HepG2 (cell line): ENCODE measurements at places on chromosomes 12 and 14. TPM values are rescaled to one million over a fixed set of nuclear protein-coding genes. Genes with fewer than 3 reads are reported as not detected.

GRCh38 chr12:107448198-107448597 lies 237.4 kb upstream of the PWP1 start:
- H3K27ac ChIP-seq = no peak overlapping the region
- H3K4me1 ChIP-seq = no peaks in the 10 kb centered on the region
- no peak overlapping the region for H3K4me3 ChIP-seq
- DNase-seq = no peak

DNA sequence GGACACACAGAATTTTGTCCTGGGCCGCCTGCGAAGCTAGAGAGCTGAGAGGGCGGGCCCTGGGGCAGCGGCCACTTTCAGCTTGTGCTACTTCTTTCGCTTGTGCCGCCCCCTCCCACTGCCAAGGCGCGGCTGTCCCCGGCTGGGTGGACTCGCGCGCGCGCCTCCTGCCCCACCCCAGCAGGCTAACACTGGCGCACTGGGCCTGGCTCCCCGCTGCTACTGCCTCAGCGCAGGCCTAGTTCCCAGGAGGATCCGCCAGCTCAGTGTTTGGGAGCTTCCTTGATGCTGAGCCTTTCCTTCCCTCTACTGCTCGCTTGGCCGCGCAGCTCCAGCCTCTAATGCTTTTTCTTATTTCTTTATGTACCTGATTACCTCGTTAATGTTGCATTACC lies 27.4 kb upstream of the METAP2 start:
- no peaks in the 10 kb centered on the region for H3K36me3 ChIP-seq
- peaks cover 26% of the 10 kb centered on the region for H3K4me1 ChIP-seq
- H3K27ac ChIP-seq = no peak overlapping the region
- peak overlapping the region; percentile 61 for H3K4me3 ChIP-seq
- H3K27me3 ChIP-seq = peaks cover 18% of the 10 kb centered on the region

- H3K27ac ChIP-seq = no peak overlapping the region
- H3K4me3 ChIP-seq = no peak overlapping the region
- no peaks in the 10 kb centered on the region for H3K36me3 ChIP-seq
- DNase-seq = no peak
These were observed 63.6 kb downstream of the CHST11 start for GRCh38 chr12:104520242-104520900.

DNA sequence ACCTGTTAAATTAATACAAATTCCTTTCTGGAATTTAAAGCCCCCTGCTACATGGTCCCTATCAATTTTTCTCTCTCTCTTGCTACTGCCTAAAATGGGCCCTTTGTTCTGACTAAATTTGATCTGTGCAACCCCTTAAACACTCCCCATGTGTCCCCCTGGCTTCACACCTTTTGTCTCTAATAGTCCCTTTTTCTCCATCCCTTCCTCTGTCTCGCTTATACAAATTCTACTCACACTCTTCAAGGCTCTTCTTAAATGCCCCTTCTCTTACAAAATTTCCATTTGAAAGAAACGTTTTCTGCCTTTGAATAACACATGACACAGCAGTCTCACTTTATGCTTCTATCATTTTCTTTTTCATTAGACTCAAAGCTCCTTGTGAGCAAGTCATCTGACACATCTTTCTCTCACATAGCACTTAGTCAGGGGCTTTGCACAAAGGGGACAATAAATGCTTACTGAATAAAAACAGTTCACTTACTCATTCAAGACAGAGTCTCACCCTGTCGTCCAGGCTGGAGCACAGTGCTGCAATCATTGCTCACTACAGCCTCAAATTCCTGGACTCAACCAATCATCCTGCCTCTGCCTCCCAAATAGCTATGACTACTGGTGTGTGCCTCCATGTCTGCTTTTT lies 41.5 kb upstream of the NR2C1 start:
- no peak overlapping the region for H3K4me3 ChIP-seq
- H3K27me3 ChIP-seq = no peaks in the 10 kb centered on the region
- H3K4me1 ChIP-seq = peaks cover 15% of the 10 kb centered on the region

- H3K4me1 ChIP-seq = no peaks in the 10 kb centered on the region
- no peaks in the 10 kb centered on the region for H3K27me3 ChIP-seq
- H3K36me3 ChIP-seq = peaks cover 25% of the 10 kb centered on the region
- H3K27ac ChIP-seq = no peak overlapping the region
- no peak overlapping the region for H3K4me3 ChIP-seq
These were observed 9.3 kb downstream of the BRMS1L start for GRCh38 chr14:35835208-35835982.

- DNase-seq = no peak
- no peaks in the 10 kb centered on the region for H3K4me1 ChIP-seq
- no peaks in the 10 kb centered on the region for H3K36me3 ChIP-seq
- no peak overlapping the region for H3K27ac ChIP-seq
These were observed 11.9 kb upstream of the DCN start for GRCh38 chr12:91194500-91194899.

DNA sequence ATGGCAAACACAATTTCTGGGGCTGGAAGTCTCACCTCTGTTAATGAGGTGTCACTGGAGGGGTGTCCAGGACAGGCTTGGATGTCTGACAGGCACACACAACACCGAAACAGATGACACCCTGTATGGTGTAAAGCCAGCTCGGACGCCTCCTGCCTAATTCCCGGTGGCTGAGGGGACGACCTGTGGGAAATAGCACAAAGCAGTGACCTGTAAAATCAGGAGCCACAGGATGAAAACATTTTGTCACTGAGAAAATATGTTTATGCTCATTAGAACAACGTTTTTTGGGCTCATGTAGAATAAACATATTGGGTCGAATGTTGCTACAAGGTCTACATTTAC lies 285.0 kb upstream of the RTL1 start:
- H3K4me3 ChIP-seq = no peak overlapping the region
- no peak for DNase-seq
- H3K27me3 ChIP-seq = peaks cover 8% of the 10 kb centered on the region
- no peaks in the 10 kb centered on the region for H3K4me1 ChIP-seq

- H3K27ac ChIP-seq = no peak overlapping the region
- DNase-seq = no peak
- H3K36me3 ChIP-seq = no peaks in the 10 kb centered on the region
- H3K4me3 ChIP-seq = no peak overlapping the region
- no peaks in the 10 kb centered on the region for H3K27me3 ChIP-seq
- peaks cover 18% of the 10 kb centered on the region for H3K4me1 ChIP-seq
These were observed 118.3 kb upstream of the SCAF11 start for GRCh38 chr12:46108721-46109120.

GRCh38 chr12:39426636-39427240 lies 16.2 kb downstream of the KIF21A start:
- H3K4me1 ChIP-seq = peaks cover 44% of the 10 kb centered on the region
- peak overlapping the region; percentile 58 for H3K27ac ChIP-seq
- H3K4me3 ChIP-seq = no peak overlapping the region
- no peaks in the 10 kb centered on the region for H3K27me3 ChIP-seq
- DNase-seq = no peak

DNA sequence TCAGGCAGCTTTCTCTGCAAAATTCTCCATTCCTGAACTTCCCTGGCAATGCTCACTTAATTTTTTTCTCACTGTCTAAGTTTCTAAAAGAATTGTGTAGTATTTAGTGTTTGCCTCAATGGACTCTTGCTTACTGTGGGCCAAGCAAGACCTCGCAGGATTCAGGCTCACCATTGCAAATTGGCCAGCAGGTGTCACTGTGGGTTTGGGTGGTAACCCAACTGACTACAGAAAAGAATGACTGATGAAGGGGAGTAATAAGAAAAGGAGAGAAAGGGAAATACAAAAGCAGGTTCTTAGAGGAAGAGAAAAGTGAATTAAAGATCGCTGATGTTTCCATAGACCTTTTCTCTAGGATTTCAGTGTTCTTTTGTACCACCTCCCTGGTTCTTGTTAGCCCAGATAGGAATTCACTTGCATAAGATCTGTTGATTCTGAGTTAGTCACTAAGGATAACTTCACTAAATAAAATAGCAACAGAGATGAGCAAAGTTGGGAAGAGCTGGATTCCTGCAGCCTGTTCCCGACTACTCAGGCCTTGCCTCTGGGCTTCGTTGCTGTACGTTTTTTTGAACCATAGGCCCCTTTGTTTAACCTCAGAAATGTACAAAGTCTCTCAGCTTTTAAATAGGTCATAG lies 386.5 kb upstream of the DDHD1 start:
- H3K27ac ChIP-seq = no peak overlapping the region
- no peak overlapping the region for H3K4me3 ChIP-seq
- no peaks in the 10 kb centered on the region for H3K36me3 ChIP-seq
- peaks cover 15% of the 10 kb centered on the region for H3K4me1 ChIP-seq
- peak; percentile 73 for DNase-seq

- no peaks in the 10 kb centered on the region; the same call in 2 of the 3 replicates for H3K27me3 ChIP-seq
- H3K4me1 ChIP-seq = no peaks in the 10 kb centered on the region
- no peak for DNase-seq
These were observed 2.3 kb upstream of the CLEC1A start for GRCh38 chr12:10101042-10101579.

DNA sequence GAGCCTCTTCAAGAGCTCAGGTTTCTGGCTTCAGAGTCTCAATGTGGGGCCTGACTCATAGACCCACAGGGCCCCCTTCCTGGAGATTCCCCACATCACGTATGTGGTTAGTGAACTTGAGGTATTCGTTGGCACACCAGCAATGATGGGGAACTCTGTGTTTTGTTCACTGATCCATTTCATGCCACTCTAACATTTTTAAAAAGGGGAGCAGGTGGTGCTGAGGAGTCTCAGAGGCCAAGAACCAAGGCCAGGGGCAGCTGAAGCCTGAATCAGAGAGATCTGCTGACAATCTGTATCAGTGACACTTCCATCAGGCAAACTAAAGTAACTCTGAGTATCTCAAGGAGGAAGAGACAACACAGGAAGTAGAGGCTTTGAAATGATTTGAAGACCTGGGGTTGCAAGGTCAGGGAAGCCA lies 323.4 kb downstream of the VRK1 start:
- no peak overlapping the region for H3K27ac ChIP-seq
- H3K4me3 ChIP-seq = no peak overlapping the region
- H3K4me1 ChIP-seq = no peaks in the 10 kb centered on the region
- no peak for DNase-seq
- H3K36me3 ChIP-seq = no peaks in the 10 kb centered on the region

- no peak overlapping the region for H3K4me3 ChIP-seq
- no peaks in the 10 kb centered on the region for H3K27me3 ChIP-seq
- H3K4me1 ChIP-seq = no peaks in the 10 kb centered on the region
- DNase-seq = no peak
- no peak overlapping the region for H3K27ac ChIP-seq
- H3K36me3 ChIP-seq = no peaks in the 10 kb centered on the region
These were observed 419.3 kb upstream of the SEL1L start for GRCh38 chr14:81952917-81953316.

DNA sequence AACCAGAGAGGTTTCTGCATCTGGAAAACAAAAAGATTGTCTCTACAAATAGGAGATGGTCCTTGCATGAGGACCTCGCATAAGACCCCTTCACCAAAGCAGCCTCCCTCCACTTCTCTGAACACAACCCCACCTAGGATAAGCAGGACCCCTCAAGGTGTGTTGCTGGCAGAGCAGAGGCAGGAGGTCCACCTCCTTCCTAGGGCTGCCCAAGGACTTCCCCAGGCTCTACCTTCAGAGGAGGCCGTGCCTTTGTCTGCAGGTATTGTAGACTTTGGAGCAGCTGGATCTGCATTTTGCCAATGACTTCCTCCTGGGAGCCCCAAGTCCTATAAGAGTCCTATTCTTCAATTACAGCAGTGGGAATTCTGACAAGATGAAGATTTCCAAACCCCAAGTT lies 67.3 kb upstream of the TSPAN11 start:
- H3K27ac ChIP-seq = no peak overlapping the region
- no peak for DNase-seq
- H3K27me3 ChIP-seq = no peaks in the 10 kb centered on the region; the same call in 1 of the 2 replicates
- no peak overlapping the region for H3K4me3 ChIP-seq
- no peaks in the 10 kb centered on the region for H3K36me3 ChIP-seq
- H3K4me1 ChIP-seq = no peaks in the 10 kb centered on the region

GRCh38 chr12:114209861-114210260 lies 196.1 kb downstream of the TBX5 start:
- no peaks in the 10 kb centered on the region for H3K4me1 ChIP-seq
- no peaks in the 10 kb centered on the region for H3K36me3 ChIP-seq
- H3K4me3 ChIP-seq = no peak overlapping the region
- DNase-seq = no peak
- H3K27me3 ChIP-seq = no peaks in the 10 kb centered on the region

DNA sequence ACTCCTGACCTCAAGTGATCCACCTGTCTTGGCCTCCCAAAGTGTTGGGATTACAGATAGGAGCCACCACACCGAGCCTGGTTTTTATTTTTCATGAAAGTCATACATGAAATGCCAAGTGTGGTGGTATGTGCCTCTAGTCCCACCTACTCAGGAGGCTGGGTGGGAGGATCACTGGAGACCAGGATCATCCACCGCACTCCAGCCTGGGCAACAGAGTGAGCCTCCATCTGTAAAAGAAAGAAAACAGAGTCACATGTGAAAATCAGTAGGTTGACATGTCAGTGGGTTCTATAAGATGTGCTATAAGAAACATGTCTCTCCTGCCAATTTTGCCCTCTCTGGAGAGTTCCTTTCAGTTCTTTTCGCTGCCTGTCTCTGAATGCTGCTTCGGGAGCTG lies 28.2 kb downstream of the ANKRD9 start:
- no peaks in the 10 kb centered on the region for H3K27me3 ChIP-seq
- H3K27ac ChIP-seq = peak overlapping the region; percentile 40
- DNase-seq = no peak
- H3K4me3 ChIP-seq = no peak overlapping the region
- H3K36me3 ChIP-seq = no peaks in the 10 kb centered on the region

DNA sequence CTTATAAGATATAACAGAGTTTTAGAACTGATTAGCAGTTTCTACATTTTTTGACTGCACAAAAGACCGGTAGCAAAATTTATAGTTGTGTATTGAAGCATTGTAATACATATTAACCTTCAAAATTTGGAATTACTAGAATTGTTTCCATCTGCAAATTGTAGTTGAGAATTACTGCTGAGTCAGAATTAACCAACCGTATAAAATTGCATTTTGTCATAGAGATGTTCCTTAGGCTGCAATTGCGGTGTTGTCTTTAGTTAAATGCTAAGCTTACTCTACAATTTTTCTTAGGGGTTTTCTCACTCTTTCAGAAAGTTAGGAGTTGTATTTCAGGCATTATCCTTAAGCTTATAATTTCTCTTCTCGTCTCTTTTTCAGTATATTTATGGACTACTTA lies 132.2 kb downstream of the PLEKHA5 start:
- no peak overlapping the region for H3K4me3 ChIP-seq
- H3K36me3 ChIP-seq = no peaks in the 10 kb centered on the region
- no peak for DNase-seq

GRCh38 chr14:36767603-36768281 lies 106.1 kb downstream of the PAX9 start:
- H3K36me3 ChIP-seq = no peaks in the 10 kb centered on the region

- no peak overlapping the region for H3K4me3 ChIP-seq
- H3K27me3 ChIP-seq = no peaks in the 10 kb centered on the region
- no peak overlapping the region for H3K27ac ChIP-seq
- no peaks in the 10 kb centered on the region for H3K4me1 ChIP-seq
- H3K36me3 ChIP-seq = no peaks in the 10 kb centered on the region
These were observed 33.8 kb upstream of the ATP2B1 start for GRCh38 chr12:89742337-89743022.

The MAP1LC3B2 gene
- total RNA-seq = 0.60 and 0.70 TPM in 2 replicates

The PTCSC3 gene
- total RNA-seq = not detected in 2 replicates

The SRRM4 gene
- not detected in 2 replicates for total RNA-seq

The TWF1 gene
- 85.5 and 148 TPM in 2 replicates for total RNA-seq

The SHMT2 gene
- total RNA-seq = 181 and 184 TPM in 2 replicates

The HCAR2 gene
- total RNA-seq = 0.09 TPM in 1 of 2 replicates, not detected in the other

The SLC7A7 gene
- total RNA-seq = 0.07 and 0.13 TPM in 2 replicates

The DBX2 gene
- not detected in 2 replicates for total RNA-seq

The WSCD2 gene
- not detected in 2 replicates for total RNA-seq

The AMN gene
- 8.2 and 33.1 TPM in 2 replicates for total RNA-seq

The SYNDIG1L gene
- not detected in 2 replicates for total RNA-seq

The ASCL1 gene
- total RNA-seq = not detected in 2 replicates

The TEAD4 gene
- 45.0 and 46.3 TPM in 2 replicates for total RNA-seq

The KRT6A gene
- total RNA-seq = not detected in 2 replicates

The ADAM21 gene
- total RNA-seq = 0.07 TPM in 1 of 2 replicates, not detected in the other

The KRT86 gene
- not detected in 2 replicates for total RNA-seq
